Myometrial cell (primary cell): ENCODE measurements at places on chromosomes 11 and 22. TPM values are rescaled to one million over a fixed set of nuclear protein-coding genes. Genes with fewer than 3 reads are reported as not detected.

NAP1L4 gene
- total RNA-seq = 54.8 and 64.3 TPM in 2 replicates

RASL10A gene
- total RNA-seq = not detected in 2 replicates

MS4A1 gene
- not detected in 2 replicates for total RNA-seq

NAALAD2 gene
- 0.18 and 0.58 TPM in 2 replicates for total RNA-seq

CLNS1A gene
- total RNA-seq = 82.7 and 94.1 TPM in 2 replicates

OPCML gene
- total RNA-seq = not detected in 2 replicates

BTBD18 gene
- total RNA-seq = not detected in 2 replicates

NPAS4 gene
- not detected in 2 replicates for total RNA-seq

PLA2G3 gene
- 0.86 and 1.1 TPM in 2 replicates for total RNA-seq

KCNJ1 gene
- total RNA-seq = not detected in 2 replicates

OR51B4 gene
- not detected in 2 replicates for total RNA-seq

NCR3LG1 gene
- total RNA-seq = 4.0 and 4.8 TPM in 2 replicates

RIMBP3B gene
- total RNA-seq = not detected in 2 replicates

TRIM22 gene
- total RNA-seq = 49.6 and 55.1 TPM in 2 replicates

APOBEC3C gene
- total RNA-seq = 34.4 and 42.4 TPM in 2 replicates

MRGPRE gene
- not detected in 2 replicates for total RNA-seq
